ENCODE measurements at places on chromosomes 13 and 19.

DNA sequence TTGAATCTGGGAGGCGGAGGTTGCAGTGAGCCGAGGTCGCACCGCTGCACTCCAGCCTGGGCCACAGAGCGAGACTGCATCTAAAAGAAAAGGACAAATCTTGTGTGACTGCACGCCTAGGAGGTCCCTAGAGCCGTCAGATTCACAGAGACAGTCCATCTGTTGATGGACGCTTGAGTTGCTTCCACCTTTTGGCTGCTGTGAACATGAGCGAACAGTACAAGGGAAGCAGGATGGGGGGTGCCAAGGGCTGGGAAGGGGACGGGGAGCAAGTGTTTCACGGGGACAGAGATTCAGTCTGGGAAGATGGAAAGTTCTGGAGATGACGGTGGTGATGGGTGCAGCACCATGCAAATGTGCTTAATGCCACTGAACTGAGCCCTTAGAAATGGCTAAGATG is 78.7 kb downstream of the GNG7 start:
- DNase-seq, result no peak

- no peak for DNase-seq
These were observed 45.3 kb upstream of the LSM14A start for GRCh38 chr19:34126966-34127365.

- DNase-seq, result no peak
These were observed 213.8 kb downstream of the DCLK1 start for GRCh38 chr13:35917252-35917941.

DNA sequence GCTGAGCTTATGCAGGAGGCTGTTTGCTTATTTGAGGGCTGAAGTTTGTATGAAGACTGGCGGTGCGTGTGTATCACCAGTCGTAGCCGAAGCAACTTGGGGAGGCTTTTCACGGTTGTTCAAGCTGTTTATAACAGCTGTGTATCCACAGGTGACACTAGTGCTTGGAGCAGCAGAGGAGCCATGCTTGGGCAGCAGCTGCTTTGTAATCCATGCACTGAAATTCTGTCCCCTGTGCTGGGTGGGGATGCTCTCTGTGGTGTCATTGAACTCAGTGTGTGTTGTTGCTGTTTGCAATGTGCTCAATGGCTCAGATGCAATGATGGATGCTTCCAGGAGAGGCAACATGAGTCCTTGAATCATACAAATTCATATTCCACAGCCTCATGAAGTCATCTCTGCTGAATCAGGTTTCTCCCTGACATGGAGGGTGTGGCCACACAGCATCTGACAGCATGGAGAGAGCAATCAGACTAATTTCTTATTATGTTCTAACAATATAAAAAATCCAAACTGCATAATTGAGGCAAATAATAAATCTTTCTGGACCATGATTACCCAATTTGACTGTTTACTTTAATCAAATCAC is 18.8 kb upstream of the GTF3A start:
- no peak for DNase-seq

DNA sequence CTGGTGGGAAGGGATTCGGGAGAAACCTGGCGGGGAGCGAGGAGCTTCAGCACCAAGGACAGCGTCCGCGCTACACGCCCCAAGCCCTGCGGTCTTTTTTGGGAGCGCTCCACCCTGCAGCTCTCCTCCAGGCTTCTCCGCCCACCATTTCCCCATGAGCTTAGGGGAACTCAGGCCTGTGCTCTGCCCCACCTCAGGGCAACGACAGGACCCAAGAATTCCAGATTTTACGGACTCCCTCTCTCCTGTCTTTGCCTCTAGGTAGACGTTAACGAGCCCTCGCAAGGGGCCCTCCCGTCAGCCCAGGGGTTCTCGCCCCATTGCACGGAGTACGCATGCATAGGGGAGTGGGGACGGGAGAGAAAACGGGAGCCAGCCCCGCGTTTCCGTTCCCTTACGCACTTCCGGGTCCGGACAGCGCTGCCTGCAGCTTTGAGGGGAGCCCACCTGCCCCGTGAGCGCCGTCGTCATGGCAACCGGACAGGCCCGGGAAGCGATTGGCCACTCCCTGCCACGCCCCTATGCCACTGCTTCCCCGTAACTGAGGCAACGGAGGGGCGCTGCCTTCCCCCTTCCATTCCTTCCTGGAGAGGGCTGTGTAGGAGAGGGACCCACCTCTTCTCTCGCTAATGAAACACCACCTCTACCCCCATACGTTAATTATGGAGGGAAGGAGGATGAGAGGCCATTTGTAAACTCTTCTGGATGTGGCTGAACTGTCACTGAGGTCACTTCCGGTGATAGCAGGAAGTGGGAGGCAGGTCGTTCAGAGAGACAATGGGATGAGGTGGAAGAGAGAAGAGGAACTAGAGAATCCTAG is 20.8 kb downstream of the NOVA2 start:
- DNase-seq, result peak; percentile 23

DNA sequence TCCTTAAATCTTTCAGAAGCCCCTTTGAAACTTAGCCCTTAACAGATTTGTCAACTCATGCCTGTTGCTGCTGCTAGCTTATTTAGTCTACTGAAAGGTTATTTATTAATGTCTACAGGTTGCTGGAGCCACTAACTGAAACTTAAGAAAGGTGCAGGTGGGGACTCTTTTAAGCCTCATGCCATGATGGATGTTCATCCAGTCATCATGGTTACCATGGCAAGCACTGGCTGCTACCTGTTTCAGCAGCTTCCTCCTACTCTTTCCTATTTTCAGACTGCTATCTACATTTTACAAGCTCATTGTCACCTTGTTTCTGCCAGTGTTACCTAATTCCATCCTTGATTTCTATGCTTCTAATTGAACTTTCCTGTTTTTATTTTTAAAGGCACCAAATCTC is 27.1 kb downstream of the DGKH start:
- no peak for DNase-seq

- no peak for DNase-seq
These were observed 4.2 kb upstream of the SPC24 start for GRCh38 chr19:11159598-11160439.

DNA sequence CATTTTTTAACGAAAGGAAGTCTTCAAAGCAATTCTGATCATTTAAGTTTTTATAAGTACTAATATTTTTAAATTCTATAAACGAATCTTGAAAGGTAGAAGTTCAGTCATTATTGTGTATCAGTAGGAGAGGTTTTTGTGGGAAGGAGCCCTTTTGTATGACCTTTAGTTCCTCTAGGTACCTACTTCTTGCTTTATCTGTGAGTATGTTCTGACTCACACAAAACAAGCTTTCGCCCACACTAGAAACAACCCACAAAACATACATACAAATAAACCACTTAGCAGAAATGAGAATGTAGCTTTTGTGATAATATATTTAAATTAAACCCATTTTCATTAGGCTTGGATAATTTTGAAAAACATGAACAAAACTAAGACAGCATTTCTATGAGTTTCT is 27.8 kb downstream of the ERCC5 start:
- no peak for DNase-seq

DNA sequence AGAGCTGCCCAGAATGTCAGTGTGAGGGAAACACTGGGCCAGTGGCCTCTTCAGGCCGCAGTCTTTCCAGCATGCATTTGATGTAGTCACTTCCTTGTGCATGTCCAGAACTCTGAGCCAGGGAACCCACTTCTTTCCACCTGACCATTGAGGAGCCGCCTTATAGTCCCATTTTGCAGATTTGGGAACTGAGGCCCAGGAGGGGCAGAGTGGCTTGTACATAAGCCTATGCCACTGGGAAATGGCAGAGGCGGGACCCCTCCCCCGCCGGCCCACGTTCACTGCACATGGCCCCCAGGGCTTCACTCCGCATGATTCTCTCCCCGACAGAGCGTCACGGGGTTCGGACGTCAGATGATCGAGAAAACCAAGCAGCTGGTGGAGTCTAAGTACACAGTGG is 5.6 kb upstream of the SPIB start:
- no peak for DNase-seq

DNA sequence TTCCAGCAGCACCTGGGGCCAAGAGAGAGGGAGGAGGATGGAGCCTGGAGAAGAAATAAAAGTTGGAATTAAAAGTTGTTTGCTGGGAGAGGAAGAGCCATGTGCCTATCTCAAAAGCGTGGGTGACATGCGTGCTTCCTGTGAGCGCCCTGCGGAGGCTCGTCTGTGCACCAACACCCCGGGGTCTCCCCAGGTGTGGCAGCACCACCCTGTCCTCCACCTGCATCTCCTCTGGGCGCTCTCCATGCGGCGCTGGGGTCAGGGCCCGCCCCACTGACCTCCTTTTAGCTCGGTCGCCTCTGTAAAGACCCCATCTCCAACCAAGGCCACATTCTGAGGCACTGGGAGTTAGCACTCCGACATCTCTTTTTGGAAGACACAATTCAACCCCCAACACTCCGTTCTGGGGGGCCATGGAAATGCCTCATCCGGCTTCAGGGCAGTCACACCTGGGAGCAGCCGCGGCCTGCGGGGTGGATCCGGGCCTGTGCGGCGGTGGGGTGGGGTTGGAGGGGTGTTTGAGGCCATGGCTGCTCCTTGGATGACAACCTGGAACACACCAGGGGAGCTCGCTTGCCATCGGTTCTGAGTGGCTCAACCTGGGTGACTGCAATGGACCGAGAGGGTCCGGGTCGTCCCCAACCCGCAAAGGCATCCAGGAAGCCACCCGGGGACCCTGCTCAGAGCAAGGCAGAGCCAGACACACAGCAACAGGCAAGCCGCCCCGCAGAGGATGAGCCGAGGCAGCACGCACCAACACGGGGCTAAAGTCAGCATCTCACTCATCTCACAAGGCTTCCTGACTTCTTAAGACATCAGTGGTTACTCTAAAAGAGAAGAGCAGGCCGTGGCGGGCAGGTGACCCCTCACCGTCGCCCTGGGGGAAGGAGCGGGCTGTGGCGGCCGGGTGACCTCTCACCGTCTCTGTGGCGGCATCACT is 79.4 kb upstream of the MCF2L start:
- DNase-seq, result no peak

GRCh38 chr19:39078436-39079200 is 5.5 kb upstream of the ACP7 start:
- DNase-seq, result no peak

GRCh38 chr19:14505488-14506239 is 9.7 kb upstream of the GIPC1 start:
- peak; percentile 39 for DNase-seq

DNA sequence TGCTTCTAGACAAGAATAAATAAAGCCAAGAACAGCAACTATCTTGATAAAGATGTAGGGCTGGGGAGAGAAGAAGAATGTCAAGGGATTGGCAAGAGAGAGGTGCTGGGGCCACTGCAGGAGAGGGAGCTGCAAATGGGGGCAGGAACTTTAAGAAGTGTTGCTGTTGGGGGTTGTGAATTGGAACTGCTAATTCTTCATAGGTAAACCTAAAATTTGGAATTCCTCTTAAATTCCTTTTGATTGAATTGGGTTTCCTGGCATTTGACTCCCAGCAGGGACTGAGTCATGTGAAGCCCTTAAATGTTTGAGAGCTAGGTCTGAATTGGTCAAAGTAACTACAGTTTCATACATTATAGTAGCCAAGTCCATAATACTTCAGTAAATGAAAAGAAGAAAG is 305.6 kb upstream of the TMTC4 start:
- no peak for DNase-seq

GRCh38 chr13:97205982-97206381 is 16.2 kb upstream of the MBNL2 start:
- DNase-seq, result no peak

DNA sequence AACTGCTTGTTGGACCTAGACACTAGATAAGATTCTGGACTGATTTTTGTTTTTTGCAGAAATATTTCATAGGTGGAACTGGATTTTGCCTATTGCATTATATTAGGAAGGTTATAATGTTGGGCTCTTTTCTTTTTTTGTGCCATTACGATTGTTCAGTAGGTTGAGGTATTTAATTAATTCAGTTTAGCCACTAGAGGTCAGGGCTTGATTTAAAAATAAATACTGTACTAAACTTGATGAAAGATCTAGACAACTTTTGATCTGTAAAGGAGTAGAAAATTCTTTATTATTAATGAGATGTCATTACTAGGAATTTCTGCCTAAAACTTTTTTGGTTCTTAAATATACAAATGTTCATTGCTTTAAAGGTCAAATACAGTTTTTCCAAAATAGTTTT is 15.2 kb upstream of the SUPT20H start:
- no peak for DNase-seq

- DNase-seq, result no peak
These were observed 52.7 kb downstream of the TSC22D1 start for GRCh38 chr13:44523146-44524015.

- DNase-seq, result no peak
These were observed 267.3 kb downstream of the DLEU7 start for GRCh38 chr13:50576156-50576555.

DNA sequence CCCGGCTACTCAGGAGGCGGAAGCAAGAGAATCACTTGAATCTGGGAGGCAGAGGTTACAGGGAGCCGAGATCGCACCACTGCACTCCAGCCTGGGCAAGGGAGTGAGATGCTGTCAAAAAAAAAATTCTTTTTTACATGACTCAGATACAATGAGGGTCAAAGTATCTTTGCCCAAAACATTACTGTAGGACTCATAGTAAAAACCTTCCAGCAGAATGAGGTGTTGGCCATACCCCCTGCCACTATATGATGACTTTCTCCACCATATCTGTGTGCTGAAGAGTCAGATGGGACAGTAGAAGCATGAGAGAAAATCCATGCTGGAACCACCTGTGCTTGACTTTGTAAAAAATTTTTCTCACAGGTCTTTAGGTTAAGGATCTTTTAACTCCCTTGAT is 86.7 kb downstream of the COL4A2 start:
- DNase-seq, result no peak

DNA sequence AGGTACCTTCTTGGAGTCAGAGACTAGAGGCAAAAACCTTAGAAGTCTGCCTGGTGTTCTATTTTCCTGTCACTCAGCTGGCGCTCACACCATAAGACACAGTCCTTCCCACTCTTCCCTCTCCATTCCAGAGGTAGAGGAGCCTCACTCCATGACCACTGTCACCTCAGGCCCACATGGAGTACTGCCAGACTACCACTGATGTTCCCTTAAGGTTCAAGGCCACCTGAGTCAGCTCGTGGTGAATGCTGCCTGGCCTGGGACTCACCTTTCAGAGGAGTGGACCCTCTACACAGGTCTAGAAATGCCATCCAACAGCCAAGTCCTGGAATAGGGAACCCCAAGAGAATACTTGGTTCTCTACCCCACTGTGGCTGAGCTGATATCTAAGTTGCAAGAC is 29.9 kb downstream of the RGCC start:
- no peak for DNase-seq

DNA sequence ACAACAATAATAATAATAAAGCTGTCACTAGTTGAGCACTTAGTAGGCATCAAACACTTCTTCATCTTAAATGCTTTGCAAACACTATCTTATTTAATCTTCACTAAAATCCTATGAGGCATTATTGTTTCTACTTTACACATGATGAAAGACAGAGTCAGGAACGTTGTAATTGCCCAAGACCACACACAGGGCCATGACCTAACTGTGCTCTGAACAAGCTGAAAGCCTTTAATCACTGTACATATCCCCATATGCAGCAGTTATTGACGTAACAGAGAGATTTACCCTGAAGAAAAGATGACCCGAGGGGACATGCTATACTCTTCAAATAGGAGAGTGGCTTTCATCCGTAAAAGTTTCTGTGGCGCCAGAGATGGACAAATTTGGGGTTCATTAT is 53.0 kb downstream of the SACS start:
- no peak for DNase-seq

GRCh38 chr19:50333235-50333736 is 4.1 kb upstream of the KCNC3 start:
- peak; percentile 91 for DNase-seq

GRCh38 chr13:51432576-51432975 is 20.3 kb downstream of the INTS6 start:
- DNase-seq, result no peak

- no peak for DNase-seq
These were observed 162.8 kb upstream of the SOX1 start for GRCh38 chr13:111904166-111904565.

GRCh38 chr19:42285541-42285941 is 16.4 kb upstream of the PRR19 start:
- peak; percentile 11 for DNase-seq
